CD4-positive, alpha-beta T cell treated with Interleukin-17A for 1 hour (primary cell): ENCODE measurements at places on chromosomes 5 and 9.

DNA sequence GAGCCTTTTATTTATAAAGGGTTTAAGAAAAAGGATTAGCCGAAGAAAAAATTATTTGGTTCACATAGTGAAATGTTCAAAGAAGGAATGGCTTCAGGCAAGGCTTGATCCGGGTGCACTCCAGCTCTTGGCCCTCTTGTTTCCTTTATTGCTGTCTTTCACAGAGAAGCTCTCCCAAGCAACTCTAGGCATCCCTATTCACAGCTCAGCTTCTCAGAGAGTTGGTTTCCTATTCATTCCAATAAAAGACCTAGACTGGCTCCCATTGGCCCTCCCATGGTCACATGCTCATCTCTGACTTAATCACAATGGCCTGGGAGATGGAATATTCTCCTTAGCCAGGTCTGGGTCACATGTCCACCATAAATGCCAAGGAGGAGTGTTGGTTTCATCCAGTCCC, 9.4 kb upstream of the FGFR4 start:
- no peak for DNase-seq

DNA sequence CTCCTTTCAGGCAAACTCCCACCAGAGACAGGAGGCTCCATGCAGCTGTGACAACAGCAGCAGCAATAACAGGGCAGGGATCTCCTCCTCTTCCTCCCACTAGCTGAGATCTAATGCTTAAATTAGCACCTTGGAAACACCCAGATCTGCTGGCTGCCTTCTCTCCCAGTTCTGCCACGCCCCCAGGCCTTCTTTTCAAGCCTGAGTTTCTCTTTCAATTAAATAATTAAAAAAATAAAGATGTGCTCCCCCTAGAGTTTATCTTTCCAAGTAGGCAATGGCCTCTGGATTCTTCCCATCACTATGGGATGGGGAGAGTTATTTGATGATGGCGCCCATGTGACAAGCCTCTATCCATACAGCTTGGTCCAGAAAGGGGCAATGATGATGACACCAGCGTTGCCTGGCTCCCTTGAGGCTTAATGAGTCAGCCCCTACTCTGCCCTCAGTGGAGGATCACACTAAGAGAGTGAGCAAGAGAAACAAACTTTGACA, 3.8 kb downstream of the FAM219A start:
- DNase-seq, result no peak

DNA sequence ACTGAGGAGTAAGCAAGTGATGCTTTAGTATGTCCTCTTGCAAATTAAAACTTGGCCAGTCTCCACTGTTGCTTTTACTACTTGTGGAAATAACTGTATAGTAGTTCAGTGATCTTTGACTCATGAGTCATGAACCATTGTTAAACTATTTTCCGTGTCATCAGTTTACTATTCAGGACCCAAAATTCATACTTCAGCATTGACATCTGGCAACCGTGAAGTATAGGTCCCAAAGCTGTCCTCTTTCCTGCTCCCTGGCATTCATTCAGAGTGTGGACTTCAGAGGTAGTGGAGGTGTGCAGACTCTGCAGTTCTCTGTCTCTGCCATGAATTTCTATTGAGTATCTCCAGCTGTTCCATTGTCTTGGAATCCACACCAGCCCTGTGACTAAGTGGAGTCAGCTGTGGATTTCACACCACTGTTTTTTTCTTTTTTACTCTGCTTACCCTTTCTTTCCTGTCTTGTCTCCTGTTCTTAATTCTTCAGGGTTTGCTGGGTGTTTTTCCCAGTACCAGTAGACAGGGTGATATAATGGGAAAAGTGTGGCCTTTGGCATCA, 7.5 kb downstream of the TDRD7 start:
- no peak for DNase-seq

GRCh38 chr5:128201065-128201926, 117.7 kb downstream of the SLC12A2 start:
- DNase-seq, result peak; percentile 80

DNA sequence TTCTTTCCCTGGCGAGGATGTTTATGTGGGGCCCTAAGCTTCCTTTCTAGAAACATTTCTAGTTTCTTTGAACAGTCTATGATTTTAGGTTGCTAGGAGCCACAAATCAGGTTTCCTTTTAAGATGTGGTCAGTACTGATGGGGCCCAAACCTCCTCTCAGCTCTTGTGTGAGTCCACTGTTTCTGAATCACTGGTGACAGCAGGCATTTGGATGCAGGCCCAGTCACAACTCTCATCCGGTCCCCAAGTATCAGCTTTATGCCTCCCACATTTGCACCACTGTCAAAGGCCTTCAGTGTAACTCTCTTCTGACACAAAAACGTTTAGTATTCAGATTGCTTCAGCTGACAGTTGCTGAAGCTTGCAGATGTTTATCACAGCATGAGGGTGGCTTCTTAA, 7.8 kb downstream of the DMRT2 start:
- no peak for DNase-seq

DNA sequence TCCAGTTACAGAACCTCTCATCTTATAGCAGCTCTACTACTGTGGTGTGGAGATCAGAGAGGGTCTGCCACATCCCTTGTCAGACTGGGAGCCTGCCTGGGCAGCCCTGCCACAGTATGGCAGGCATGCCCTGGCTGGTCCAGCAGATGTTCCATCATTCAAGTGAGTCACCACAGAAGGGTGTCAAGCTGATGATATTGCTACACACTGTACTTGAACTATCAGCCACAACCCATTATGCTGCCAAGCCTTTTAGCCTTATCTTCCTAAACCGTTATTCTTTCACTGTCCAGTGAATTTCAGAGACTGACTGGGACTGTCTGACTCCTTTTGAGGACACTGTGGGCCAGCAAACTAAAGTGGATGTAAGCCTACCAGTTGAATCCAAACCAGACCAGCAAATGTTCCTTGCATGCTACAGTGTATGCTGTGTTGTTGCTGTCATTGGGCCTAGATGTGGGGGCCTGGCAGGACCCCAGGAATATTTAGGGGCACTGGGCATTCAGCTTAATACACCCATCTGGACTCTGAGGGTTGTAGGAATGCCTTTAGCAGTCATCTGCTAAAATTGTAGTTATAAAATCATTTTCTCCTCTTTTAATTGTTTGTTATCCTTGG, 202.6 kb downstream of the NR3C1 start:
- no peak for DNase-seq

GRCh38 chr5:9833871-9834270, 203.7 kb upstream of the TAS2R1 start:
- DNase-seq, result no peak

GRCh38 chr5:21121213-21121612, 1133.2 kb upstream of the CDH18 start:
- no peak for DNase-seq

DNA sequence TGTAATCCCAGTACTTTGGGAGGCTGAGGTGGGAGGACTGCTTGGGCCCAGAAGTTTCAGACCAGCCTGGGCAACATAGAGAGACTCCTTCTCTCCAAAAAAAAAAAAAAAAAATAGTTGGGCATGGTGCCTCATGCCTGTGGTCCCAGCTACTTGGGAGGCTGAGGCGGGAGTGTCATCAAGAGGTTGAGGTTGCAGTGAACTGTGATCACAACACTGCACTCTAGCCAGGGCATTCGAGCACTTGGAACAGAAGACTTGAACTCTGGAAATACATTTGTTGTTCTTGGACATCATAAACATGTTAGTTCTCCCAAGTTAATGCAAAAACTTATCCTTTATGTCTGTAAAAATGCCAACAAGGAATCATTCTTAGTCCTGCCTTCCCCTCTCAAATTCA, 29.6 kb downstream of the EHMT1 start:
- DNase-seq, result no peak

GRCh38 chr9:109935406-109936087, 155.5 kb downstream of the PALM2AKAP2 start:
- DNase-seq, result no peak
